ENCODE measurements at places on chromosomes 12 and 14.

GRCh38 chr12:132505105-132505851 lies 15.3 kb downstream of the FBRSL1 start:
- no peak for DNase-seq

GRCh38 chr12:113658006-113658655 lies 186.5 kb upstream of the LHX5 start:
- no peak for DNase-seq

- no peak for DNase-seq
Measured at GRCh38 chr14:90451443-90451842, 54.6 kb downstream of the CALM1 start.

DNA sequence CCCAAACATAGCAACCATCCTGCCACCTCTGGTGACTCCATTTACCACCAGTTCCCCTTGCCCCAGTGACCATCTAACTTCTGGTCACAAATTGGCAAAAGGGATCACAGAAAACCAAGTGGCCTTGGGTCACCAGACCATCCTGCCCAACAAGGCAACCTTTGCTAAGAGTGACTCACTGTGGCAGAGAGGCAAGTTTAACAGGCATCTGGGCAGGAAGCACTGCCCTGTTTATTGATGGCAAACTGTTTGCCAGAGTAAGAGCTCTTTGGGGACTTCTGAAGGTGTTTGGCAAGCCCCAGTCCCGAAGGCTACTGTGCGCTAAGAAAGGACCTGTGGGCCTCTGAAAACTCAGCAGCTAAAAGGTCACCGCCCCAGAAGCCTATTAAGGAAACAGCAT lies 28.2 kb upstream of the TMEM233 start:
- no peak for DNase-seq

DNA sequence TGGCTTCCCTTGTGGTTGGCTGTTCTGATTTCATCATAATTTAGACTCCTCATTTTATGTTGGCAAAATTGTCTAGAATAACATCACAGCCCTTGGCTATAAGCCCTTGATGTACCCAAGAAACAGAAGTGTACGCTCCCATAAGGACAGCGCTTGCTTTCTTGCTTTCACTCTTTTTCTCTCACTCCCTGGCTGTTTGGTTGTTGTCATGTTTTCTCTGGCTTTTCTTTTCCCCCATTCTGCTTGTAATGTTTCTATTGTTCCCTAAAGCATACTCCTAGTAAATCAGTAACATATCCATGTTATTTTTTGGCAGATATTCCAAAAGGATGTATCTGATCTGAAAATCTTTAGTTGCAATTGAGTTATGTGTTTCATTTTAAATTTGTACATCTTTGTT lies 530.5 kb downstream of the NOVA1 start:
- no peak for DNase-seq

DNA sequence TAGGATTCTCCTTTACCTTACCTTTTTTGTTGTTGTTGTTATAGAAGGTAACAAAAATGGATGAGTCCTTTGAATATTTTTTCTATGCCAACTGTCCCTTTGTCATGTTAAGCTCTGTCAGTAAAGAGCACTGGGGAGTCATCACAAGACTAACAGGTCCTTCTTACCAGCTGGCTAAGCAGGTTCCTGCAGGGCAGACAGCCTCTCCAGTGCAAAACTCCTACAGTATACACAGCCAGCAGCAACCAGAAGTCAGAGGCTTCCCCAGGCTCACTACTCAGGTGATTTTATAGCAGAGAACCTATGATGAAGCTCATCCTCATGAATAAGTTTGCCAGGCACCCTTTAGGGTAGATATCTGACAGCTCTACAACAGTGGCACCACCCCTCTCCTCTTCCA lies 271.1 kb downstream of the RERGL start:
- no peak for DNase-seq

DNA sequence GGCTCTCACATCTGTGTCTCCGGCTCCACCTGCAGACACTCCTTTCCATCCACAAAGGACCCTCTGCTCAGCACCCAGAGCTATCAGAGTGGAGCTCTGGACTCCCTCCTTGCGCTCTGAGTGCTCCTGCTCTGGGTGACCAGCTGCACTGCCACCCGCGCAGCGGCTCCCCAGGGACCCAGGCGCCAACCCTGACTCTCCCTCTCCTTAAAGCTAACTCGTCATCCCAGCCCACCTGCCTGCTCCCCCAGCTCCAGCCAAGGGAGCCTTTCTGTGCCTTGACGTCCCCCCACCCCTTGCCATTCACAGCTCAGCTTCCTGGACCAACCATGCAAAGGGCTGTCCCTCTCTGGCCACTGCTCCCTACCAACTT lies 99.0 kb downstream of the SETD3 start:
- DNase-seq: peak; percentile 45

DNA sequence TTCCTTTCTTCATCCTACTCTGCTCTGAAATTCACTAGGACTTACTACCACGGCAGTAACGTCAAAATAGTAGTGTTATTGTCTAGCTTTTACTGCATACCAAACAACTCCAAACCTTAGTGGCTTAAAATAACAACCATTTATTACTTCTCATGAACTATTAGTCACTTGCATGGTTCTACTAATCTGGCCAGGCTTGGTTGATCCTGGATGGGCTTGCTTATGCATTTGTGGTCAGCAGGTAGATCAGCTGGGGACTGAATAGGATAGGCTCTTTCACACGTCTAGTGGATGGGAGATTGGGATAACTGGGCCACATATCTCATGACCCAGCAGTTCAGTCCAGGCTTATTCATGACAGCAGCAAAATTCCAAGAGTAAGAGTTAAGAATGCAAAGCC lies 9.4 kb upstream of the SLC35F4 start:
- DNase-seq: no peak

GRCh38 chr12:110688446-110689280 lies at the start of gene HVCN1:
Gene HVCN1 (minus strand): TSS chr12:110689115. CDS start chr12:110683245, 5,870 bp downstream.
- DNase-seq: peak; percentile 10

DNA sequence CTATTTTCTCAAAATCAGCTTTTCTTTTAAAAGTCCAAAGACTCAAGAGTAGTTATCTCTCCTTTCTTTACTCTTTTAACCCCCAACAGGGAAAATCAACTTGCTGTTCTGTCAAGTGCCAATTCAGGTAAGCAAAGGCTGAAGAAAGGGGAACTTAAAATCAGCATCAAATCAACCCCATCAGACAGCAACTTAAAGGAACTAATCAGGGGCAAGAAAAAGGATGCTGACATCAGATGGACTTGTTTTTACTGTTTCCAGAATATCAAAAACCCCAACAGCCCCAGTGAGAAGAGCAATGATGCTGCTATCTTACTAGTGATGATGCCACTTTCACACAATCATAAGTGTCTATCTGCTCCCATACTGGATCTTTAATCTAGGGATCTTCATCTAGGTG lies 3.4 kb downstream of the BAZ2A start:
- DNase-seq: no peak

DNA sequence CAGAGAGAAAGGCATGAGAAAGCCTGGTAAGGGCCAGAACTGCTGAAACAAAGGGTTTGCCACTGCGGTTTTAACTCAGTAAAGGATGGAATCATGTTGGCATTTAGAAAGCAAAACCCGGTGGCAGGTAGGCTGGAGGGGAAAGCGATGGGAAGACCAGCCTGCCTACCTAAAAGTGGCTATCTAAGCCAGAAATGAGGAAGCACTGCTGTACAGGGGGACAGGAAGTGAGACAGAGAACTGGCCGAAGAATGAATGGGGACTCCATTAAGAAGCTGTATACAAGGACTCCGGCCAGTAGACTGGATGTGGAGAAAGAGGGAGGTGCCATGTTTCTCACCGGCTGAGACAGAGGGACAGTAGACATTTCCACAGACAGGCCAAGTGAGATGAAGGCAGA lies 48.2 kb downstream of the PPM1H start:
- no peak for DNase-seq

DNA sequence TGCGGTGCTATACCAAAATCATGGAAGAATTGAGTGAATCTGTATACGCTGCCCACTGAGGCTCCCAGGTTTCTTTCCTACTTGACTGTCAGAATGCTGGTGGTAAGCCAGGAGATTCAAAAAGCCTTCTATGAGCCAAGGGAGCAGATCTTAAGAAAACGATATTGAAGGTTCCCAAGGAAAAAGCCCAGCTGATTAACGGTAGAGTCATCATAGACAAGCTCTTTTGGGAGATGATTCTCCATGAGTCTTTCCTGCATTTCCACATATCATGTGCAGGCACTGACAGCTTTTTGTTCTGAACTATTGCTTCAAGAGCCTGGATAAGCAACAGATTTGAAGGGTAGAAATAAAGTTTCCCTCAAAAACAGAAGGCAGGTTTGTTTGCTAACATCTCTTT lies 17.5 kb downstream of the SLC35F4 start:
- no peak for DNase-seq

GRCh38 chr12:88202500-88202899 lies 60.4 kb downstream of the TMTC3 start:
- DNase-seq: no peak

- no peak for DNase-seq
Measured at GRCh38 chr12:115232455-115233156, 548.6 kb upstream of the TBX3 start.

DNA sequence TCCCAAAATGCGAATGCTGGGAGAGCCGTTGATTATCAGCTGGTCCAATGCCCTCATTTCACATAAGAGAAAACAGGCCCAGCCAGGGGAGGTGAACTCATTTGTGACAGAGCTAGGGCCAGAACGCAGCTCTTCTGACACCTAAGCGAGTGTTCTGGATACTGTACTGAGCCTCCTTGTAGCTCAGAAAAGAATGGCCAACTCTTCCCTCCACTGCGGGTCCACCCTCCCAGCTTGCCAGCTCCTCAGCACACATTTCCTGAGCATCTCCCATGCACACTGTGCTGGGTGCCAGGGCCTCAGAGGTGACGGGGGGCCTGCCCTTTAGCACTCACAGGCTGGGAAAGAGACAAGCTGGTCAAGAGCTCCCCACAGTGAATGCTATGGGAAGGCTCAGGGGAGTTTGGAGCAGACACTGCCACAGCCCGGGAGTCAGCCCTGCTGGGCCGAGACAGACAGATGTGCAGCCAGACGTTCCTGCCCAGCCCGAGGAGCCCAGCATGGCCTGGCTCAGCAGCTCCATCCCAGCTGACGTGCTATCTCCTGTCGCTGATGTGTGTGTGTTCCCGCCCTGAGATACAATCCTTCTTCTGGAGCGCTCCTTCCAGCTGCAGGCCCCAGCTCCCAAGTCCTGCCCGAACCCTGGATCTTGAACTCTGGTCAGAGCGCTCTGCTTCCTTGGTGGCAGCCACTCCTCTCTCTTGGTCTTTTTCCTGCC lies 3.5 kb downstream of the CMTM5 start:
- no peak for DNase-seq

DNA sequence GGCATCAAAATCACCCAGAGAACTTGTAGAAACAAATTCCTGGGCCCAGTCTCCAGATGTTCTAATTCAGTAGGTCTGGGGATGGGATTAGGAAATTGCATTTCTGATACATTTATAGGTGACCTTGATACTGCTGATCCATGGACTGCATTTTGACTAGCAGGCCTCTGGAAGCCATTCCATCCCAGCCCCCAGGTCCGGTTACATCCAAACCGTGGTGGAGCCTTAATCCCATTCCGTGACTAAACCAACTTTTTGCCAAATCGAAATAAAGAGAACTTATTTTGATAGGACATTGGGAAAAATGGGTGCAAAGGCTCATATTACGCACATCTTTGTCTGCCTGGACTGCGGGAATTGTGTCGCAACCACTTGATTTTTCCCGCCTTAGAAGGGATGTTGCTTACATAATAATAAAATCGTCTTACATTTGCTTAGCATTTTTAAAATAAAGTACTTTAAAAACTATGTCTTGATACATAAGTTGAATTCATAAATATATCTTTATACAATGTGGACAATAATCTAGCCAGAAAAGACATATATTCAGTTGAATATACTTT lies 5.8 kb upstream of the KCNA5 start:
- no peak for DNase-seq

GRCh38 chr12:46188170-46188569 lies 80.7 kb downstream of the SLC38A1 start:
- DNase-seq: no peak

- no peak for DNase-seq
Measured at GRCh38 chr12:52313926-52314325, 7.3 kb downstream of the KRT83 start.

GRCh38 chr14:74190927-74191575 lies 48.2 kb upstream of the VSX2 start:
- no peak for DNase-seq

DNA sequence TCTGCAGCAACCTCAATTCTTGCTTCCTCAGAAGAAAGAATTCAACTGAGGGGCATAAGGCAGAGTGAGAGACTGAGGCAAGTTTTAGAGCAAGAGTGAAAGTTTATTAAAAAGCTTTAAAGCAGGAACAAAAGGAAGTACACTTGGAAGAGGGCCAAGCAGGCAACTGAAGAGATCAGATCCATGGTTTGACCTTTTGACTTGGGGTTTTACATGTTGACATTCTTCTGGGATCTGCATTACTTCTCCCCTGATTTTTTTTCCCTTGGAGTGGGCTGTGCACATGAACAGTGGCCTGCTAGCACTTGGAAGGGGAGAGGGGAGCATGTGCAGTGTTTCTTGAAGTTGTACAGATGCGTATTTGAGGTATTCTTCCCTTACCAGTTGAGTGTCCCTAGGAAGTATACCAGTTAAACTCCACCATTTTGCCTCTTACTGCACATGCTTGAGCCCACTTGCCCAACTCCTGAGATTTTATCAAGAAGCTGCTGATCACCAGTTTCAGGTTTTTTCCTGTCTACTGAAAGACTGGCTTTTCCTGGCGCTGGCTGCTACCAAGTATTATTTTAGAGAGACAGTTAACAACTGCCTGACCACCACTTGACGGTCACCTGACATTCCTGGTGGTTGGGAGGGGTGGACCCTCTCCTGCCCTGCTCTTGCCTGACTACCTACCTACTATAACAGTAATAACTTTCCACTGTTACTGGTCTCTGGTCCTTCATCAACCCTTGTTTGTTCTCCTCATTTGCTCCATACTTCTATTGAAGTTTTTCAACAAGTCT lies 26.0 kb upstream of the TMTC2 start:
- no peak for DNase-seq

GRCh38 chr14:37232907-37233481 lies 35.3 kb downstream of the MIPOL1 start:
- DNase-seq: peak; percentile 61

DNA sequence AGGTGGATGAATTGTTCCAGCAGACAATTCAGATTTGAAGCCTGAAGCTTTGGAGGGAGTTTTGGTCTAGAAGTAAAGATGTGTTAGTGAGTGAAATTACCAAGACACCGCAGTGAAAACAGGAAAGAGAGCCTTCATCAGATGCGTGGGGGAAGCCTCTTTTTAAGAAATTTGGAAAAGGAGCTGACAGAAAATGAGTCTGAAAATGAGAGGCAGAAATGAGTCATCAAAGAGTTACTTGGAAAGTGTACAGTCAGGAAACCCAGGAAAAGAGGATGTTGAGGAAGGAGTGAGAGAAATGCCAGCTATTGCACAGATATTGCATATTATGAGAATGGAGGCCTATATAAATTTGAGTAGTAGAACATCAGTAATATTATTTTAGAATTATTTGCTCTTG lies 520.7 kb downstream of the NRXN3 start:
- no peak for DNase-seq

GRCh38 chr14:102949801-102950451 lies 27.5 kb downstream of the AMN start:
- no peak for DNase-seq

- no peak for DNase-seq
Measured at GRCh38 chr12:100123316-100124095, 19.2 kb downstream of the BLTP3B start.
